ENCODE measurements at places on chromosomes 1 and 21. TPM values are rescaled to one million over a fixed set of nuclear protein-coding genes. Genes with fewer than 3 reads are reported as not detected.

IL19 gene
- not detected for total RNA-seq

GPR52 gene
- total RNA-seq: 1.3 TPM

PRUNE1 gene
- 18.5 TPM for total RNA-seq

SFN gene
- total RNA-seq: 5.6 TPM

CD58 gene
- total RNA-seq: 21.7 TPM

UBL4B gene
- total RNA-seq: not detected

All from activated naive CD4-positive, alpha-beta T cell treated with anti-CD3 and anti-CD28 coated beads, Interleukin-2, amount 10 ng/mL, durations not matched to agents 5 hours and 36 hours (primary cell).